ENCODE measurements at places on chromosomes 3 and 15. TPM values are rescaled to one million over a fixed set of nuclear protein-coding genes. Genes with fewer than 3 reads are reported as not detected.
A peak's percentile ranks its signal among the peaks of the same experiment; 100 is the strongest.

LINGO1 gene
- 0.55 TPM for total RNA-seq

PHLDB2 gene
- 40.7 TPM for total RNA-seq

FEZF2 gene
- total RNA-seq, result not detected

DNA sequence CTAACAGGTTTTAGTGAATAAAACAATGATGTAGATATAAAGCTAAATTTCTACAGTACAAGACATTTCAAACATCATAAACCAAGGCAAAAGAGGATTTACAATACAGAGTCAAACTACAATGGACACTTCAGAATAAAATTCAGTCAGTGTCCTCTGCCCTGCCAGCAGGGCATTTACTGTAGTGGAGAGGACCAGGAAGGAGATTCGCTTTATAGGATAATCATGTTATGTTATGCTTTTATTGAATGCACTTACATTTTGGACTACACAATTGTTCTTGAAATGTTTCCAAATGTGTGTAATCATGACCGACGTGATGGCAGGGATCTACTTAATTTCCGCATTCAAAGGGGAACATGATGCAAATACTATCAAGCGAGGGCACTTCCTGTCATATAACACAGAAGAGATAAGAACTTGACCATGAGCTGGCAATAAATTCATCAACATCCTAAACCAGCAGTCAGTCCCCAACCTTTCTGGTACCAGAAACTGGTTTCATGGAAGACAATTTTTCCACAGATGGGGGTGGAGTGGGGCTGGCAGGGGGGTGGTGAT, 925.6 kb downstream of the FHIT start:
- no peak for DNase-seq

GRCh38 chr15:78093242-78094020, 1.1 kb downstream of the SH2D7 start:
- no peak for DNase-seq

- DNase-seq, result peak; percentile 85
Measured at GRCh38 chr15:52021128-52021671, 2.2 kb downstream of the MAPK6 start.
